HTR-8/SVneo (cell line): ENCODE measurements at places on chromosomes 5 and 9.

GRCh38 chr5:73296772-73297171 lies 123.8 kb downstream of the TMEM174 start:
- DNase-seq: no peak

GRCh38 chr5:2291146-2291840 lies 408.6 kb upstream of the IRX4 start:
- no peak for DNase-seq

GRCh38 chr5:66413931-66414330 lies 182.3 kb upstream of the MAST4 start:
- no peak for DNase-seq

DNA sequence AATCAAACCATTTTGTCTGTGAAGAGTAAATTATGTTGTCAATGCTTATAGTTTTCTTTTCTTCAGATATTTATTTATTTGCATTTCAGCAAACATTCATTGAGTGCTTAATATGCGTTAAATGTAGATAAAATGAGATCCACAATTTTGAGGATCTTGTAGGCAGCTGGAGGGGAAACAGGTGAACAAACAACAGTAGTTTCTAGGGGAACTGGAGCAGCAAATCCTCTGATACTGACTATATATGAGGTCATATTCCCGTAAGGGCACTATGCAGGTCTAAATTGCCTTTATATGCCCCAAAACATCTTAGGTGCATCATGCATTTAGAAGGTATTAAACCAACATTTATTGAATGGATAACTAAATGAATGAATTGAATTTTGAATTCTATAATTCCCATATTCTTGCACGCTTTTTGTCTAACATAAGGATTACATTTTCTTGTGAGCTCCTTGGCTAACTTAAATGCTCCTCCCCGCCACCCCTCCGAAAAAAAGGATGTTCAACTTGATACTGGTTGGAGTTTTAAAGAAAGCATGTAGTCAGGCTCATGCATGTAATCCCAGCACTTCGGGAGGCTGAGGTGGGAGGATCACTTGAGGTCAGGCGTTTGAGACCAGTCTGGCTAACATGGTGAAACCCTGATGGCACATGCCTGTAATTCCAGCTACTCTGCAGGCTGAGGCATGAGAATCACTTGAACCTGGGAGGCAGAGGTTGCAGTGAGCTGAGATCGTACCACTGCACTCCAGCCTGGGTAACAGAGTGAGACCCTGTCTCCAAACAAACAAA lies 299.8 kb downstream of the TMEM38B start:
- no peak for DNase-seq

DNA sequence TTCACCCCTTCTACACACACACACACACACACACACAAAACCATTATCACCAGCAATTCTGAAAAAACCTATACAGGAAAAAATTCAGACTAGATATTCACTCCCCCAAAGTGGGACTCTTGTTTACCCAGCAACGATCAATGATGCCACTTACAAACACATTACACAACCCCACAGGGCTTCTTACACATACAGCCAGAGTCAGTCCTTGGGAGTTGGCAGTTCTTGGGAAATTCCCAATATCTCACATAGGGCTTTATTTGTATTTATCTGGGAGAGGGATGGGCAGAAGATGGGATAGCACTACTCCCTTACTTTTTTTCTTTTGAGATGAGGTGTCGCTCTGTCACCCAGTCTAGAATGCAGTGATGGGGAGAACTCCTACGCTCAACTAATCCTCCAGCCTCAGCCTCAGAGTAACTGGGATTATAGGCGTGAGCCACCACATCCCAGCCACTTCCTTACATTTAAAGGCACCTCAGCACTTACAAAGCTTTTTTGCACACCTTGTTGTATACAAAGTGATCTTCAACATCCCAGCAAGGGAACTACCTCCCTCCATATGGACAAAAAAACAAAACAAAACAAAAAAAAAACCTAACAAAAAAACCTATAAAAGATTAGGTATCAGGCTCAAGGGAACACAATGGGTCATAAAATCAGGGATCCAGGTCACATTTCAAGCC lies 168.4 kb downstream of the TSSK1B start:
- no peak for DNase-seq

GRCh38 chr9:106718936-106719335 lies 144.0 kb upstream of the ZNF462 start:
- DNase-seq: peak; percentile 10

- no peak for DNase-seq
Observed at GRCh38 chr9:80679916-80680315, 1009.4 kb downstream of the TLE1 start.

DNA sequence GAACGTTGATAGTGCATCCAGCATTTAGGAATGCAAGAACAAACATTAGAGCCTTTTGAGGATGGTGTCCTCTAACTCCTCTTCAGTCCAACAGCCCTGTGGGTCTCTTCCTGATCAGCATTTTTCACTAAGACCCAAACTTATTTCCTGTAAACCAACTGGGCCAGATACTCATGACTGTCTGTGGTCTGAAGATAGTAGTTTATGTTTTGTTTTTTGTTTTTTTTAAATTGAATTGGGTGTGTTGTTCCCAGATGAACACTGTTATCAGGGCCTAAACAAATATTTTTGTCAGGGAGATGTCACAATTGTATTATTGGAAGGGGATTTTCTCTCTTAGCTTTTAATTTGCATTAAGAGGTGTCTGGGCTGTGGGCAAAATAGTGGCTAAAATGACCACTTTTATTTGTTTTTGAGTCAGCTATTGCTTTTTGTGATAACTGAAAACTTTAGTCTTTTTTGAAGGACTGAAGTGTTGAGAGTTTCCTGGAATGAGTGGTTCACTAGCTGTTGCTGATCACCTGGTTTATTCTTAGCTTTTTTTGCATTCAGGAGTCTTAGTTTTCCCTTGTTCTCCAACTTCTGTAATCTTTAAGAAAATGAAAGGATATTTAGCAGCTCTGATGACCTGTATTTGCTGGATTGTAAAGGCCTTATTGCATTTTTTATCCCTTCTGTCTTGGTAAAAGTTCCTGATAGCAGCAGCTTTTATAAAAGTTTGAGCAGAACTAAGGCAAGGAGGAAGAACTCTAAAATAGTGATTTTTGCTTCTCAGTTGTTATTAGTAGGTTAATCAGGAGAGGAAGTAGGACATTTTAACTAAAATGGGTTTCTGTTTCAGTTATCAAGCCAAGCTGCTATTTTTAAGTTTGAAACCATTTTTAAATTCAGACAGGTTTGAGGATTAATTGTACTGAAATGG lies 5.5 kb downstream of the MAN2A1 start:
- no peak for DNase-seq

- no peak for DNase-seq
Observed at GRCh38 chr9:136544964-136545691, 720 bp downstream of the NOTCH1 start.

- DNase-seq: no peak
Observed at GRCh38 chr9:134372581-134373267, 46.5 kb downstream of the RXRA start.

DNA sequence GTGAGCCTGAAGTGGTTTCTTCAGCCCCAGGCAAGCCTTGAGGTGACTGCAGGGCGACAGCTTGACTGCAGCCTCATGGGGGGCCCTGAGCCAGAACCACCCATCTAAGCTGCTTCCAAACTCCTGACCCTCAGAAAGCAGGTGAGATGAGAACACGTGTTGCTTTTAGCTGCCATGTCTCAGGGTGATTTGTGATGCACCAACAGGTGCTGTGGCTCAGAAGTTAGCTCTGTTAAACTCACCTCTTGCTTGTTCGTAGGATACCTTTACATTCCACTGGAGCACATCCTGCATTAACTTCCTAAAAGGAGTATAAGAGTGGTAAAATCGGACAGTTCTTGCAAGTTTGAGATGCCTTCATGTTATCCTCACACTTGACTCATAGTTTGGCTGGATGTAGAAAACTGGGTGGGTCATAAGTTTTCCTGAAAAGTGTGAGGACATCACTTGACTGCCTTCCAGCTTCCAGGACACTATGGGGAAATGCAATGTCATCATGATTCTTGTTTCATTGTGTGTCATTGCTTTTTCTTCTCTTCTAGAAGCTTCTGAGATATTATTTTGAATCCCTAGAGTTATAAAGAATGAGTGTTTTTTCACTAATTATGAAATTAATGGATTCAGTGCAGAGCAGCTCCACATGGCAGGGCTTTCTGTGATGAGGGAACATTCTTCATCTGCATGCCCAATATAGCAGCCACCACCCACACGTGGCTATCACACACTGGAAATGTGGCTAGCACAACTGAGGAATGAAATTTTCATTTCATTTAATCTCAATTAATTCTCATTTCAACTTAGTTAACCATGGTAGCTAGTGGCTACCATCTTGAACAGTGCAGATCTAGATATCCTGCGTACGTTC lies 92.3 kb downstream of the HSD17B3 start:
- no peak for DNase-seq

GRCh38 chr5:178537467-178538371 lies 52.5 kb downstream of the COL23A1 start:
- no peak for DNase-seq

DNA sequence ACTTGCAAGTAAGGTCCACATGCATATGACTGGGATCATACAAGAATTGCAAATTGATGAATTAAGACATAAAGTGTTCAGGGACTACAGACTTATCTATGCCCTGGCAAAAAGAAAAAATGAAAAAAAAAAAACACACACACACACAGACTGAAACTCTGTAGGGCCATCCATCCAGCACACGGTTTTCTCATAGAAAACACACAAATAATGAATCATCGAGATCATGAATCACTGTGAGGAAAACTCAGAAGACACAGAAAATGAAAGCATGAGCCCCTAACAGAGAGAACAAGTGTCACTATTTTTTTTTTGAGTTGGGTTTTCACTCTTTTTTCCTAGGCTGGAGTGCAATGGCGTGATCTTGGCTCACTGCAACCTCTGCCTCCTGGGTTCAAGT lies 185.2 kb downstream of the IRX2 start:
- no peak for DNase-seq

DNA sequence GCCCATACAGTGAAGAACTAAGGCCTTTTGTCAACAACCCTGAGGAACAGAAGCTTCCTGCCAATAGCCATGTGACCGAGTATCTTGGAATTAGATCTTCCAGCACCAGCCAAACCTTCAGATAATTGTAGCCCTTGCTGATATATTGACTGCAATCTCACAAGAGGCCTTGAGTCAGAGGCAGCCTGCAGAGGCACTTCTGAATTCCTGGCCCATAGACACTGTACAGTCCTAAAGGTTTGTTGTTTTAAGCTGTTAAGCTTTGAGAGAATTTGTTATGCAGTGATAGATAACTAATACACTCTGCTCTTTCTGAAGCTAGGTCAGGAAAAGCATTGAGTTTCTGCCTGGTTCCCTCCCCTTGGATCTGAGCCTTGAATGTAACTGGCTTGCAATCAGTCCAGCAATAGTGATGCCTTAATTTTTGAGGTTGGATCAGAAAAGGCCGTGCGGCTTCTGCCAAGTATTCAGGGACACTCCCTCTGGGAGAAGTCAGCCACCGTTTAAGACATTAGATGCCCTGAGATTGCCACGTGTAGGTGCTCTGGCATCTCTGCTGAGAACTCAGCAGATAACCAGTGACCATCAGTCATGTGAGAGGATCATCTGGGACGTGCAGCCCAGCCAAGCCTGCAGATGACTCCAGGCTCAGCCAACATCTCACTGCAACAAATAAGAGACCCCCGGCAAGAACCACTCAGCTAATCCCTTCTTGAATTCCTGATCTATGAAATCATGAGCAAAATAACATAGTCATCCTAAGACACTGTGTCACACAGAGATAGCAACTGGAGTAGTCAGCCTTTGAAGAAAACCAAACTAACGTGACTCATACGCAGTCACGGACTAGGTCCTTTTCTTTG lies 126.8 kb upstream of the STC2 start:
- peak; percentile 88 for DNase-seq

- DNase-seq: no peak
Observed at GRCh38 chr5:96196407-96196806, 234.8 kb upstream of the ELL2 start.

- no peak for DNase-seq
Observed at GRCh38 chr5:76408104-76408654, 5.1 kb downstream of the IQGAP2 start.

DNA sequence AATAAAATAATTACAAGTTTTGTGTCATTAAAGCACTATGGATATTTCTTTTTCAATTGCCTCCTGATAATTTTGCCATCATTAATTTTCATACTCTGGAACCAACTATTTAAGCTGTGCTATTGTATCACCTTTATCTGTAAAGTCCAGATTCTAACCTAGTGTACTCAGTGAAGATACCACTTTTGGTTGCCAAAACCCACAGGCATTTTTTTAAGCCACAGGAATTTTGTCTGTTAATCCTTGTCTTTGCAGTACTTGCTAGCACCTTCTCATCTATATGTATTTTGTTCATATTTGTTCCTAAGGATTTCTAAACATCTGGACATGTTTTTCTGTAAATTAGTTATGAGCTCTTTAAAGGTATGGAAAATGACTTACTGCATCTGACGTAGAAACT lies 481.4 kb upstream of the DAB2 start:
- peak; percentile 83 for DNase-seq

DNA sequence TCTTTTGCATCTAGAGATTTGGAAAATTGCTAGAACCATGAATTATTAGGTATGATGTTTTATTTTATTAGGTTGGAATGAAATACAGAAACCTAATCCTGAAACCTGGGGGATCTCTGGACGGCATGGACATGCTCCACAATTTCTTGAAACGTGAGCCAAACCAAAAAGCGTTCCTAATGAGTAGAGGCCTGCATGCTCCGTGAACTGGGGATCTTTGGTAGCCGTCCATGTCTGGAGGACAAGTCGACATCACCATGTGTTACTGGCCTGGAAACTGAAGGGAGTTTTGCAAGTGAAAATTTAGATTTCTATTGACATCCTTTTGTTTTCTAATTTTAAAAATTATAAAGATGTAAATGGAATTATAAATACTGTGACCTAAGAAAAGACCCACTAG lies 100.7 kb downstream of the NLN start:
- no peak for DNase-seq

- no peak for DNase-seq
Observed at GRCh38 chr9:112665347-112665746, 52.6 kb downstream of the INIP start.

DNA sequence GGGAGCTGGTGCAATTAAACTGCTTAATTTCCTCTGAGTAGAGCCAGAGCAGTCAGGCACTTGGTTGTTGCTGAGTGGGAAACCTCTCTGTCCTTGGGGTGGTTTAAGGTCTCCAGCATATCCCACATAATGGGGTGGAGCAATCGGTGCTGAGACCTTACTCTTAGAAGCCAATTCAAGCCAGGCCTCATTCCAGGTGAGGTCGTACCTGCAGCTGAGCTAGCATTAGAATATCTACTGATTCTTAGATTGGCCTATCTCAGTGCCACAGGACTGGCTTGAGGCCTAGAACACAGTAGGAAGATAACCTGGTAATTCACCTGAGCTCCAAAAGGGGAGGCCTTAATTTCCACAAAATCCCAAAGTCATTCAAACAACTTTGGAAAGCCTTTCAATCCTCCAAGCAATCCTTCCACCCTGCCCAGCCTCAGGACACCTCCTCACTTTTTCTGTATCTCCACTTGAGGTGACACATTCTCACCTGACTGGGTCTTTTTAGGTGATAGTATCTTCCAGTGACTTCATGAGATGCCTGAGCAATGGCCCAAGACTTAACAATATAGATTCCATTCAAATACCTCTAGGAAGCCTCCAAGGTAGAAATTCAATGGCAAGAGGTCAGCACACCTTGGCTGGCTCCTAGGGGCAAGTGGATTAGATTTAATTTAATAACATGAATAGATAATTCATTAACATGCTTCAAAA lies 91.0 kb downstream of the FEM1C start:
- DNase-seq: no peak
